ENCODE measurements at places on chromosomes 12 and 14. TPM values are rescaled to one million over a fixed set of nuclear protein-coding genes. Genes with fewer than 3 reads are reported as not detected.

DNA sequence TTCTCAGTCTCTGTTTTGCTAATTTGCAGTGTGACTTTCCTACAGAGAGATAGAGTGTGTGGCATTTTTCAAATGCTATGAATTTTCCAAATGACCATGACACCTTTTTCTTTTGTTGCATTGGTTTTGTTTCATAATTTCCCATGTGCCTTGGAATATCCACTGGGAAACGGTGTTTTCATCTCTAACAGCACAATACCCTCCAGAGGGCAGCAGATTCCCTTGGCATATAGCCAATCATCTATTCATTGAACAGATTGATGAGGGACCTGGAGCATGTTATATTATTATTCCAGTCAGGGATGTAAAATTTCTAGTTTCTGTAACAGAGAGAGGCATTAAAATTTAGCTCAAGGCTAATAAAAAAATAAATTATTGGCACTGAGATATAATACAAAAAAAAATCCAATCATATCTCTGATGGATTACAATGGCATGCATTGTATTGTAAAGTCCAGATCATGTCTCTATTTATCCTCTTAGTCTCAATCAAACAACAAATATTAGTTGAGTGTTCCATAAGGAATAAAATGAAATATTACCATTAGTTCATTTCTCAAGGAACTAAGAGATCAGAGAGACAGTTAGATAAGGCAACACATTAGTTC, 29.6 kb upstream of the NTN4 start:
- DNase-seq = peak; percentile 58

DNA sequence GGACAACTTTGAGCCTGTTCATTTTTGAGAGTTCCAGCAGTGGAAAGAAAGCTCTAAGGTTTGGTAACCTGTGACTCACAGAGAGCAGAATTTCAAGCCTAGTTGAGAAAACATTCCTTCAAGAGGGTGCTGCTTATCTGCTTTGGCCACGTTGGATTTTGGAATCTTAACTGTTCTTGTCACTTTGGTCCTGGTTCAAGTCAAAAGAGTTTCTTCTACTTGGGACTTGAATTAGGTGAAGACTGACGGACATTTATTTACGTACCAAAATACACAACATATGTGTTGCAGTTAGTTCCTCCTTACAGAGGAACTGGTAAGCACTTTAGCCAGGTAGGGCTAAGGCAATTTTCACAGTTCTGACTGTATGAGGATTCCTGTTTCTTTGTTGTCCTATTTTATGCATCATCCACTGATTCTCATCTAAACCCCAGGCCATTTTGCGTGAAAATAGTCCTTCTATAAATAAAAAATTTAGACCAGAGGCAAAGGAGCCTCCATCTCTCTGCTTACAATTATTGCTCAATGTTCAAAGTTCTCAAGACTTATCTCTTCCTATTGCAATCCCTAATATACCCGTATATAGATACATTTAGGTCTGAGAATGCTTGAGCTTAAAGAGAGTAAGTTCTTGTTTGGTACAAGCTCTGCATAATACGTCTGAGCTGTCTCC, 580.9 kb downstream of the DIO2 start:
- no peak for DNase-seq

ANKRD33 gene
- not detected for total RNA-seq

- DNase-seq = no peak
Observed at GRCh38 chr12:86228656-86229055, 27.5 kb downstream of the MGAT4C start.

DNA sequence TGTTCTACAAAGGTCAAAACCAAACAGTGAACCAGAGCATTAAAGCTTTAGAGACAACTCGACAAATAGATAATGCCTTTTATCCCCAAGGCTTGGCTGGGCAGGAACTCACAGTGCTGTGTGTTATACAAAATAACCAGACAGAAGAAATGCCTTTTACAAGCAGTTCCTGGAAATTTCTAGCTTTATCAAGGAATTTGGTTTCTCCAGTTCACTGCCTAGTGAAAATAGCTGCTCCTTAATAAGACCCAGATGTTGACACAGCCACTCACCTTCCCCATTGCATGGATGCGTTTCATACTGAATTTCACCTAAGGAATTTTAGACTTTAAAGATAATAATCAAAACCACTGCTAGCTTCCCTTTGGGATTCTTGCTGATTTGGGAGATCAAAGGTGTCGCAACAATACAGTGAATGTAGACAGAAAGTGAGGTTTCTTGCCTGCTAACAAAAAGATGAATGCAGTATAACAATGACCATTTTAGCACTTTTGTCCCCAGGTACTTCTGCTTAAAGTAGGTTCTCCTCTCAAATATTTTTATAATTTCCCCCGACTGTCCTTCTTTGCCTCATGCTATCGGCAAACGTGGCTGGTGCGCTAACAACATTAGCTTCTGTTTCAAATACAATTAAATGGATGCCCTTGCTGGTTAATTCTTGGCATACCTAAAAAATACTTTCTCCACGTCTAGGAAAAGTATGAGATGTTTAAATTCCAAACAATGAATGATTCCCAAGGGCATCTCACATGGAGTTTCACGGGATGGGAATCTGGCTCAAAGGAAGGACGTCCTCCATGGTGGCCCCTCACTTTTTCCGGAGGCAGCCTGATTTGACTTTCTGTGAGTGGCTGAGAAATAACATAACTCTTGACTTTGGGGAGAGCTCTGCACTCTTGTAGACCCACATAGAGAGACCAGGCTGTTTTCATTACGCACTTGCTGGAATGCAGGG, 162.4 kb downstream of the C12orf75 start:
- no peak for DNase-seq

GRCh38 chr14:22515929-22516328, 73.1 kb downstream of the DAD1 start:
- no peak for DNase-seq

GRCh38 chr12:67056329-67056728, 212.8 kb upstream of the CAND1 start:
- DNase-seq = no peak

- no peak for DNase-seq
Observed at GRCh38 chr14:75559045-75559444, 19.4 kb upstream of the FLVCR2 start.

FGF6 gene
- not detected for total RNA-seq

STRAP gene
- 135 TPM for total RNA-seq

- no peak for DNase-seq
Observed at GRCh38 chr12:29431513-29431912, 50.5 kb upstream of the ERGIC2 start.

DNA sequence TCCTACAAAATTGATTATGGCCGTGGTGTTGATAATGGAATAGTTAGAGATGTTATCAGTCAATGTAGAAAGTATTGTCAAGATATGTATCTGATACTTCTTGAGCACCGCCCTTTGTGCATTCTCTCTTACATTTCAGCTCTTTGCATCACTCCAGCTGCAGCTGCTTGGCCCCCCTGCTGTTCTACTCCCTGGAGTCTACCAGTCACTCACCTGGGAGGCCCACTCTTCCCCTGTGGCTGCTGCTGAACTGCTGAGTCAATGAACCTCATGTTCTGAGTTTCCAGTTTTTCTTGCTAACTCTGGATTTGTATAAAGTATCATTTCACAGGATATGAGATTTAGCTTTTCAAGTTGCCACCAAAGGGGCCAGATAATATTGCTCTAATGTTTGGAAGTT, 312.8 kb upstream of the SLC16A7 start:
- no peak for DNase-seq

DNA sequence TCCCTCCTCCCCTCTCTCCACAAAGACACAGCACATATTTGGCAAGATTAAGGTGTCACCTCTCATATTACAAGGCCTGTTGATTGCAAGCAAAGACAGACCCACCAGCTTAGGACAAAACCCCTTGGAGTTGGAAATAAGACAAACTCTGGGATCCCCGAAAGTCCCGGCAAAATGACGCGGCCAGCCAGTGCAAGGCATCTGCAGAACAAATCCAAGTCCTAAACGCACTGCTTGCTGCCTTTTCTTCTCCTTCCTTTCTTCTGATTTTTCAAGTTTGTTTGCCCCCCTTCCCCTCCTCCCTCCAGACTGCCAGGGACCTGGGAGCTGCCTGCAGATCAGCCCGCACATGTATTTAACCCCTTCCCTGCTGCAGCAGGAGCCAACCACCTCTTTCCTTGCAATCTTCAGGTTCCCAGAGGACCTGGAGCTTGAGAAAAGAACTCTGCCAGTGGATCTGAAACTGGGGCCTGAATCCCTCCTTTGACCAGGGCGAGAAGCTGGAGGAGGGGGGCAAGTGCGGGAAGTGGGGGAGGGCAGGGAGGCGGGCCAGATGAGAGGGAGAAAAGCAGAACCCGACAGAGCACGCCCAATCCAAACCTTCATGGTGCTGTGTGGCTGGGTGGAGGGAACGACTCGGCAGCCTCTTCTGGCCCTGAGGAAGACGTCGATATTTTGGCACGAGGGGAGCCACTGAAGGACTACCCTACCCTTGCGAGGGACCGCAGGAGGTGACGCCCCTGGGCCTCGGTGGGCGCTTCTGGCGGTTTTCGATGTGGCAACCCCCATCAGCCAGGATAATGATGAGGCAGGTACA, 2.0 kb upstream of the NTF3 start:
- no peak for DNase-seq

JPH4 gene
- not detected for total RNA-seq

KERA gene
- total RNA-seq = not detected

RXYLT1 gene
- total RNA-seq = 30.6 TPM

DNA sequence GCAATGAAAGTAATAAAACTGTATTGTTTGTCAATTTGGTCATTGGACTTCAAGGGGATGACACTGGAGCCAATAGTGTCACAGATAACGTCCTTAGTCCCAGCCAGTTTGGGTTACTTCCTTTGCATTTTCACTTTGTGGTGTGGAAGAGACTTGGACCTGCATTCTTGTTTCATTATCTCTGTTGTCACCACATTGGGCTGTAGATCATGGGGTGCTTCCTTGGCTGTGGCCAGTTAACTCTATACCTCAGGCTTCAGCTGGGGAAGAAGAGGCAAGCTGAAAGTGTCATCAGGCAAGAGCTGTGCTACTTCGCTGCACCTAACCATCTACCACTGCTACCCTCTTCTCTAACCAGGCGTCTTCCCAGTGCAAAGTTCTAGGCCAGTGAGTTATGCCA, 15.1 kb upstream of the CISTR start:
- DNase-seq = no peak

DNA sequence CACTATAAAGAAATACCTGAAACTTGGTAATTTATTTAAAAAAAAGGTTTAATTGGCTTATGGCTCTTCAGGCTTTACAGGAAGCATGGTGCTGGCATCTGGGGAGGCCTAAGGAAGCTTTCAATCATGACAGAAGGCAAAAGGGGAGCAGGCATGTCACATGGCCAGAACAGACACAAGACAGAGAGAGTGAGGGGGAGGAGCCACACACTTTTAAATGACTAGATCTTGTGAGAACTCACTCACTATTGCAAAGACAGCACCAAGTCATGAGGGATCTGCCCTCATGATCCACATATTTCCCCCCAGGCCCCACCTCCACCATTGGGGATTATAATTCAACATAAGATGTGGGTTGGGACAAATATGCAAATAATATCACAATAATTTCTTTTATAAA, 355.6 kb downstream of the DAD1 start:
- DNase-seq = no peak

GRCh38 chr14:75307700-75308379, 29.2 kb downstream of the FOS start:
- peak; percentile 72 for DNase-seq

DNA sequence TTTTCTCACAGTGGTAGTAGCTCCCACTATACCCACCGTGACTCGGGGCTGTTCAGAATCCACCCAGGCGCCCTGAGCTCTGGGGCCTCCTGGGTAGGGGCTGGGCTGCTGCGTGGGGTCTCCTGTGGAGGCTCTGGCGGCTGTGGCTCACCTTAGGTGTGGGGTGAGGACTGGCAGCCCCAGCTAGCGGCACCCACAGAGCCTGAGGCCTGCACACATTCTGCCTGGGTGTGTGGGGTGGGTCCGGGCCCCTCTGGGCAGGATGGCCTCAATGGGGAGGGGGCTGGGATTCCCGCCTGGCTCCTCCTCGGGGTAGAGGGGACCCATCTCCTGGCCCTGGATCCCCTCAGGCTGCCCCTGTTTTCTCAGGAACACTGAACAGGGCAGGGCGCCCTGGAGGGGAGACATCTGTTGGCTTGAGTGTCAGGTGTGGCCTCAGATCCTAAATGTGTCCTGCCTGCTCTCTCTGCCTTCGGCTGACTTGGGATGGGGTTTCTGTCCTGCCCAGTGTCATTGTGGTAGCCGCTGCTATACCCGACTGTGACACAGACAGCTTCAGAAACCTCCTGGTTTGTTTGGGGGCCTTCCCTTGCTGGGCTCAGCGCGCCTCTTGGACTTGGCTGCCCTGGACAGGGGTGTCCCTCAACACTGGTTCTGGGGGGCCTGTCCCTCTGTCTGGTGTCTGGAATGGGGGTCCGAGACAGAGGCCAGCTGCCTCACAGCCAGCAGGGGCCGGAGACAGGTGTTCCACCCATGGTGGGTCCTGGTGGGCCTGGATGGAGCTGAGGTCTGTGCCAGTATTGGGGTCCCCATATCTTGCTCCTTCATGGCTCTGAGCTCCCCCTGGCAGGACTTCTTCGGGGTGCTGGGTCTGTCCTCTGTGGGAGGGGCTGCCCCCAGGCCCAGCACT, 354.9 kb downstream of the TMEM121 start:
- no peak for DNase-seq

- peak; percentile 55 for DNase-seq
Observed at GRCh38 chr14:61568572-61569011, 126.7 kb upstream of the HIF1A start.

GRCh38 chr12:52992699-52993557, 13.3 kb upstream of the EIF4B start:
- peak; percentile 27 for DNase-seq

RIPK3 gene
- total RNA-seq = not detected

- no peak for DNase-seq
Observed at GRCh38 chr14:74952697-74953484, 2.5 kb downstream of the PGF start.

KRT81 gene
- 0.11 TPM for total RNA-seq

DNA sequence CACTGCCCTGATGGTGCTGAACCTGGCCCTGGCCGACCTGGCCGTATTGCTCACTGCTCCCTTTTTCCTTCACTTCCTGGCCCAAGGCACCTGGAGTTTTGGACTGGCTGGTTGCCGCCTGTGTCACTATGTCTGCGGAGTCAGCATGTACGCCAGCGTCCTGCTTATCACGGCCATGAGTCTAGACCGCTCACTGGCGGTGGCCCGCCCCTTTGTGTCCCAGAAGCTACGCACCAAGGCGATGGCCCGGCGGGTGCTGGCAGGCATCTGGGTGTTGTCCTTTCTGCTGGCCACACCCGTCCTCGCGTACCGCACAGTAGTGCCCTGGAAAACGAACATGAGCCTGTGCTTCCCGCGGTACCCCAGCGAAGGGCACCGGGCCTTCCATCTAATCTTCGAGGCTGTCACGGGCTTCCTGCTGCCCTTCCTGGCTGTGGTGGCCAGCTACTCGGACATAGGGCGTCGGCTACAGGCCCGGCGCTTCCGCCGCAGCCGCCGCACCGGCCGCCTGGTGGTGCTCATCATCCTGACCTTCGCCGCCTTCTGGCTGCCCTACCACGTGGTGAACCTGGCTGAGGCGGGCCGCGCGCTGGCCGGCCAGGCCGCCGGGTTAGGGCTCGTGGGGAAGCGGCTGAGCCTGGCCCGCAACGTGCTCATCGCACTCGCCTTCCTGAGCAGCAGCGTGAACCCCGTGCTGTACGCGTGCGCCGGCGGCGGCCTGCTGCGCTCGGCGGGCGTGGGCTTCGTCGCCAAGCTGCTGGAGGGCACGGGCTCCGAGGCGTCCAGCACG, 4.7 kb downstream of the LTB4R start:
- no peak for DNase-seq

RAD9B gene
- 1.0 TPM for total RNA-seq

SLC35F4 gene
- not detected for total RNA-seq

KITLG gene
- total RNA-seq = 10.4 TPM

INHBC gene
- total RNA-seq = not detected

Data from LHCN-M2 (cell line).